ENCODE measurements at places on chromosomes 5 and 9.

- no peak for DNase-seq
Measured at GRCh38 chr9:96209407-96210271, 92.3 kb downstream of the HSD17B3 start.

- DNase-seq: no peak
Measured at GRCh38 chr9:135605238-135605781, 34.0 kb downstream of the GLT6D1 start.

GRCh38 chr9:84266087-84266561 lies 74.4 kb downstream of the SLC28A3 start:
- no peak for DNase-seq

GRCh38 chr5:141186897-141187512 lies at the start of gene PCDHB9:
PCDHB9 (plus strand) TSS chr5:141187161; CDS start chr5:141187319, 158 bp downstream.
- no peak for DNase-seq

DNA sequence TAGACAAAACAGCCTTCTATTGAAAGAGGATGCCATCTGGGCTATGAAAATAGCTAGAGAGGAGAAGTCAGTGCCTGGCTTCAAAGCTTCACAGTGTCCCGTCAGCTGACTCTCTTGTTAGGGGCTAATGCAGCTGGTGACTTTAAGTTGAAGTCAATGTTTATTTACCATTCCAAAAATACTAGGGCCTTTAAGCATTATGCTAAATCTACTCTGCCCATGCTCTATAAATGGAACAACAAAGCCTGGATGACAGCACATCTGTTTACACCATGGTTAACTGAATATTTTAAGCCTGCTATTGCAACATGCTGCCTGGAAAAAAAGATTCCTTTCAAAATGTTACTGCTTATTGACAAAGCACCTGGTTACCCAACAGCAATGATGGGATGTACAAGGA lies 309.1 kb downstream of the NTRK2 start:
- no peak for DNase-seq

DNA sequence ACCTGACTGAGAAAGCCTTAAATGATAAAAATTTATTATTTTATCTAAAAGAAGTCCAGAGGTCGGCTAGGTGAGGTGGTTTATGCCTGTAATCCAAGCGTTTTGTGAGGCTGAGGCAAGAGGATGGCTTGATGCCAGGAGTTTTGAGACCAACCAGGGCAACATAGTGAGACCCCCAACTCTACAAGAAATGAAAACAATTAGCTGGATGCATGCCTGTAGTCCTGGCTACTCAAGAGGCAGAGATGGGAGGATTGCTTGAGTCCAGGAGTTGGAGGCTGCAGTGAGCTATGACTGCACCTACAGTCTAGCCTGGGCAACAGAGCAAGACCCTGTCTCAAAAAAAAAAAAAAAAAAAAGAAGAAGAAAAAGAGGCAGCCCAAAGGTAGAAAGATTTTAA lies 179.9 kb upstream of the KIF2A start:
- no peak for DNase-seq
